HepG2 (cell line): ENCODE measurements at places on chromosomes 11 and 22. TPM values are rescaled to one million over a fixed set of nuclear protein-coding genes. Genes with fewer than 3 reads are reported as not detected.

DNA sequence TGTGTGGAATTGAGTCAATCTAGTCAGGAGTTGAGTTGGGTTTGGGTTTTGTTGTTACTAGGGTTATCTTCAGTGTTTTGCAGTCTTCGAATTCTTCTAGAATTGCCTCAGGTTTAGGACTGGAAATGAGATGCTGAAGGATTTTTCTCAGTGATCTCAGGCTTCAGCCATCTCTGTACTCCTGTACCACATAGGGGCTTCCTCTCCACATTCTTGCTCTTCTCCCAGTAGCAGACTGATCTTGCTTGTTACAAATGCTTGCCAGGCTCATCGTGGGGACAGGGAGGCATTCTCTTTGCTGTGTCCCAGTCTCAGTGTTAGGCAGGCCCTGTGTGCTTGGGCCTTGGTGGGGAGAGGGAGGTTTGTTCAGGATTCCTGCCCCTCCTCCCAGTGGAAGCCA, 96.1 kb downstream of the LRRC32 start:
- no peak for DNase-seq

GRCh38 chr22:41920271-41920976, 5.5 kb upstream of the SHISA8 start:
- DNase-seq, result no peak

DNA sequence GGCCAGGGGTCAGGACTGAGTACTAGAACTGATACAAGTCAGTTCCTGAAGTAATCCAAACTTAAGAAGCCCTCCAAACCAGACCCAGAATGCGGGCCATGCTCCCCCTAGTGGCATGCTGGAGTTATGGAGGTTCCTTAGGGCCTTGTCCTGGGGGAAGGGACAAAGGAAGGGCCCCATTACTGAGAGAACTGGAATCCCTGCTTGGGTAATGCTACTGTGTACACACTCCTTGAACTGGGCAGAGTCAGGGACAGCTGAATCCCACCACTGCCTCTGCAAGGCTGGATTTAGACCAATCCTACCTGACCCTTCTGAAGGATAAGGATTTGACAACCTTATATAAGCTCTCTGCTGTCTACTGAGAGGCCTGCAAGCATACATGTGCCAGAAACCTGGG, 97.3 kb upstream of the AKIP1 start:
- peak; percentile 83 for DNase-seq

GRCh38 chr22:44574057-44574639, 76.1 kb upstream of the RTL6 start:
- no peak for DNase-seq

- DNase-seq, result peak; percentile 55
Measured at GRCh38 chr11:78030429-78031325, 7.6 kb upstream of the KCTD14 start.

DNA sequence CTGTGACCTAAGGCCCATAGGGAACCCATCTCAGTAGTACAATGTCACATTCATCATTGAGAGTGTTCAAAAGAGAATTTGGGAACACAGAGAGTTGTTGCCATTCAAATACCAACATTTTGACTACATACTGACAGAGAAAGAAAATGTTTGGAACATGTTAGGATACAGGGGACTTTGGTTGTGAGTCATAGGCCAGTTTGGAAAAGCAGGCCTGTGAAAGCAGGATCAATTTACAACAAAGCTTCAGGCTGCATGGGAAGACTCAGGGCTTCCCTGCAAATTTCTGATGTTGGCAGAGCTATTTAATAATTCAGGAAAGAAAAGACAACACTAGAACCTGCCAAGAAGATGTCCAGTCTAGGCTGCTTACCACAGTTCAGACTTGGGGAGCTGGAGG, 374 bp downstream of the NLRP10 start:
- no peak for DNase-seq

DNA sequence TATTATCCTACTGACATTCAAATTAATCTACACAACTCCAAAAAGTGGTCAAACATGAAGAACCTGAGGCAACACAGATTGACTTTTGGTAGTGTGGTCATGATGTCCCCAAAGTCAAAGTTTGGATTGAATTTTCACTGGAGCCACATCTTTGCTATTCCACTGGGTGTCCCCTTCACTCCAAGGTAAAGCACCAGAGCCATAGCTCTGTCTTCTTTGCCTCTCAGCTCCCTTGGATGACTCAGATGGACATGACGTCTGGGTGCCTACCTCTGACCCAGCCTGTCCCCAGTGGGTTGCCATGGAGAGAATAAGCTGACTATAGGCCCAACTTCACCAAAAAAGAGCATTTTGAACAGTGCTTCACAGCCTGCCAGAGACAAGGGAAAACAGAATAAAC, 57.4 kb upstream of the ARHGAP42 start:
- DNase-seq, result no peak

The C22orf31 gene
- total RNA-seq, result not detected in 2 replicates

The GNG3 gene
- total RNA-seq, result not detected in 2 replicates

The ST14 gene
- 0.69 and 1.4 TPM in 2 replicates for total RNA-seq
